SJCRH30 (cell line): ENCODE measurements at places on chromosomes 12 and 14.

DNA sequence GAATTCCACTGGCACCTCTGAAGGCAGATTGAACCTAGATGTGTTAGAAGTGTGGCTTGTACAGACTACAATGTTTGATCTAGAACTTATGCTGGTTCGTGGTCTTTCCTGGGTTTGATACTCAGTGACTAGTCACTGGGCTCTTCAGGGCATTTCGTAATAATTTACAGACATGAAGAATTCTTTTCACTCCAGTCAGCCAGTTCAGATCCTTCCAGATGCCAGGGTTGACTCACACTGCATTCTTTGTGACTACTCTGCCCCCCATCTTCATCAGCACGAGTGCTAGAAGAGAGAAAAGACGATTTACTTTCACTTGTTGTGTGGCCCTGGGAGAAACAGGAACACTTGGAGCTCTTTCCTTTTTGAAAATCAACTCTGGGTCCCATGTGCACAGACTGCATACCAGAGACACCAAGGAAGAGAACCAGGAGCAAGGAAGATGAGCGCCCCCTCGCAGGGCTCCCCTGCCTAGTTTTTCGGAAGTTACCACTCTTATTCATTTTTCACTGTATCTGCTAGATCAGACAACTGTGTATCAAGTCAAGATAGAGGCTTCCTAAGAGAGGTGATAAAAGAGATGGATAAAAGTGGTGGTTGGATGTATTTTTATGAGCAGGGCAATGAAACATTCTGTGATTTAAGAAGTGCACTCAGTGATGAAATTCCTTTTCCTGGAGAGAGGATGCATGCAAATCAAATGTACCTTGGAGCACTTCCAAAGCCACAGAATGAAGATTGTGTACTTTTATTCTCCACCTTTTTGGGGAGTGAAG, 33.5 kb upstream of the EVL start:
- peak; percentile 40 for DNase-seq

- DNase-seq: no peak
These were observed 59.9 kb downstream of the STXBP6 start for GRCh38 chr14:24990050-24990449.

- peak; percentile 15 for DNase-seq
These were observed 285.1 kb upstream of the NOS1 start for GRCh38 chr12:117646520-117646919.

GRCh38 chr12:4932576-4932975, 22.9 kb downstream of the KCNA1 start:
- DNase-seq: no peak

- no peak for DNase-seq
These were observed 94.1 kb upstream of the BMP4 start for GRCh38 chr14:54050759-54051158.

- no peak for DNase-seq
These were observed 14.0 kb upstream of the OR4Q3 start for GRCh38 chr14:19729359-19729758.

GRCh38 chr12:14454098-14454907, 88.8 kb downstream of the ATF7IP start:
- DNase-seq: peak; percentile 65

DNA sequence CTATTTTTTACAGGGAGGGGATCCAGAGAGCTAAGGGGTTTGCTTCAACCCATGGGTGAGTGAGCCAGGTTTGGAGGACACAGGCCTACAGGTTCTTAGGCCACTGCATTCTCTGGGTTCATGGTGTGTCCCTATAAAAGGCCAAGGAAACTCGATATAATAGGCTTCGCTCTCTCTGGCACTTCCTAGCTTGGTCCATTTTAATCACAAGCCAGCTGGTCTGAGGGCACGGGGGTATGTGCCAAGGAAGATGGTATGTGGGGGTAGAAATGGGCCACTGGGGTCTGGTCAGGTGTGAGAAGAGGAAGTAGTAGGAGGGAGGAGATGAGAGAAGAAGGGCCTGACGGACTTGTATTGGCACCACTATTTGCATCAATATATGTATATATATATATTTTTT, 4.9 kb downstream of the ETV6 start:
- DNase-seq: no peak

- no peak for DNase-seq
These were observed 76.6 kb downstream of the PTPRB start for GRCh38 chr12:70560671-70561070.

GRCh38 chr14:56650048-56650447, 70.5 kb downstream of the TMEM260 start:
- no peak for DNase-seq

GRCh38 chr12:2290516-2291065, 237.8 kb downstream of the CACNA1C start:
- no peak for DNase-seq

DNA sequence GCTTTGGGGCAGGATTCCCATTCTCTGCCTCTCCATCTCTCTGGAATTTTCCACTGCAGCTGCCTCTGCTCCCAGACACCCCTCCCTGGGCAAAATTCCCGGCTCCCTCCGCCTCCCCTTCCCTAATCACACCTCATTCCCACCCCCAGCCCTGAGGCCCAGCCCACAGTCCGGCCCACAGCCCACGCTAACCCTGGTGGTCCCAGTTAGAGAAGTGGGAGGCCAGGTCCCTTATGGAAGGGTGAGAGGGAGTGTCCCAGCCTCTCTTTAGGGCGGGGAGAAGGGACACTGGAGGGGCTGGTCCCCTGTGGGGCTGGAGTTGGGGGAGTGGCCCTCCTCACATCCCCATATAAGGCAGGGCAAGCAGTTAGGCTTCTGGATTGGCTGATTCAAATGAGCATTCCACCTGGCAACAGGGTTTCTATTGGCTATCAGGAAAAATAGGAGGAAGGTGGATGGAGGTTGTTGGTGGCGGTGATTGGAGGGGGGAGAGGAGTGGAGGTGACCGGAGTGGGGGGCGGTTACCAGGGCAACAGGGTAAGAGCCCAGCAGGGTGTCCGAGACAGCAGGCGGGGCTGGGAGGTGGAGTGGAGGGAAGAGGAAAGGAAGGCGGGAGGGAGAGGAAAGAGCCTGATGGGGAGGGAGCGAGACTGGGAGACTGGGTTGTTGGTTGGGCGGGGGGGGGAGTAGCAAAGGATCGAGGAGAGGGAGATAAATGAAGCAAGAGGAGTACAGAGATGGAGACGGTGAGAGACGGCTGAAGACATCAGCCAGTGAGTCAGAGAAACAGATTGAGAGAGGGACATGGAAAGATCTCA, 1.9 kb upstream of the PTMS start:
- DNase-seq: peak; percentile 99

DNA sequence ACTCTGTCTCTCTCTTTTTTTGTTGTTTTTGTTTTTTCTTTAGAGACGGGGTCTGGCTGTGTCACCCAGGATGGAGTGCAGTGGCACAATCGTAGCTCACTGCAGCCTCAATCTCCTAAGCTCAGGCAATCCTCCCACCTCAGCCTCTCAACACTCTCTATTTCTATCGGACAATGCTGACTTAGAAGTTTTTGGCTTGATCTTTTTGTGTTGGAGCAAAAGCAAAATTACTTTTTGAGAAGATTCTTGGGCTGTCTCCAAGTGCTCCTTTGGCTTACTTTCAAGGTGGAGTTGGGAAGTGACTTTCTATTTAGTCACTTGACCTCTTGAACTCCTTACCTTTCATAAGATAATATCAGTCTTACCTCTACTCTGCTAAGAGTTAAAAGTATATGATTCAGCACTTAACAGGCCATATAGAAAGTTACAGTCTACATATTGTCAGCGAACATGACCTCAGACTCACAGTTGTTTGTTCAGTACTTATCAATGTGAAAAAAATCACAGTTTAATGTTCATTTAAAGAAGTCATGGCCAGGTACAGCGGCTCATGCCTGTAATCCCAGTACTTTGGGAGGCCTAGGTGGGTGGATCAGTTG, 15.4 kb upstream of the MIA2 start:
- no peak for DNase-seq

- peak; percentile 28 for DNase-seq
These were observed 1133.0 kb downstream of the VRK1 start for GRCh38 chr14:97930166-97930565.

DNA sequence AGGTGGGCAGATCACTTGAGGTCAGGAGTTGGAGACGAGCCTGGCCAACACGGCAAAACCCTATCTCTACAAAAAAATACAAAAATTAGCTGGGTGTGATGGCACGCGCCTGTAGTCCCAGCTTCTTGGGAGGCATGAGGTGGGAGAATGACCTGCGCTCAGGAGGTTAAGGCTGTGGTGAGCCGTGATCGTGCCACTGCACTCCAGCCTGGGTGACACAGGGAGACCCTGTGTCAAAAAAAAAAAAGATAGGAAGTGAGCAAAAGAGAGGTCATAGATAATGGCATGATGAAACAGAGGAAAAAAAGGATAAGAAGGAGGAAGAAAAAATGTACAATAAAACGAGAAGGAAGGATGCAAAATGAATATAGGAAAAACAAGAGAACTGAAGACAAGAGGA, 159.5 kb downstream of the ETV6 start:
- DNase-seq: no peak

GRCh38 chr12:2633825-2634200, 161.0 kb upstream of the FKBP4 start:
- DNase-seq: no peak

GRCh38 chr12:83040339-83040738, 353.6 kb downstream of the TMTC2 start:
- DNase-seq: no peak

DNA sequence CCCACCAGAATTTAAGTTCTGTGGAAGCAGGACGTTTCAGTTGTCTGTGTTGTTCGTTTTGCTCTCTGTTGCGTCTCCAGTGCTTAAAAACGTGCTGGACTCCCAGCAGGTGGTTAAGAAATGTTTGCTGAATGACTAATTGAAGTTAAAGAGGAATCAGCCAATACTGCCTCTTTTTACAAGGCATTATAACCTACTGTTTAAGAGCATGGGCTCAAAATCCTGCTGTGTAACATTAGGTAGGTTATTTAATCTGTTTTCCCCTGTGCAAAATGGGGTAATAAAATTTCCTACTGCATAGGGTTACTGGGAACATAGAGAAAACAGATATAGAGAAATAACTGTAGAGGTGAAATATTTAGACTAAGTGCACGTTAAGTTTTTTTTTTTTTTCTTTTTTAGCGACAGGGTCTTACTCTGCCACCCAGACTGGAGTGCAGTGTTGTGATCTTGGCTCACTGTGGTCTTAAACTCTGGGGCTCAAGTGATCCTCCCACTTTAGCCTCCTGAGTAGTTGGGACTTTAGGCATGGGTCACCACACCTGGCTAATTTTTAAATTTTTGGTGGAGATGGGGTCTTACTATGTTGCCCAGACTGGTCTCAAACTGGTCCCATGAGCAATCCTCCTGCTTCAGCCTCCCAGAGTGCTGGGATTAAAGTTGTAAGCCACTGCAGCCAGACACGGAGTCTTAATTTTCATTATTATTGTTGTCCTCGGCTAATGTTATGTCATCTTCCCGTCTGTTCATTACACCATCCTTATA, 139.4 kb upstream of the PRICKLE1 start:
- DNase-seq: no peak

DNA sequence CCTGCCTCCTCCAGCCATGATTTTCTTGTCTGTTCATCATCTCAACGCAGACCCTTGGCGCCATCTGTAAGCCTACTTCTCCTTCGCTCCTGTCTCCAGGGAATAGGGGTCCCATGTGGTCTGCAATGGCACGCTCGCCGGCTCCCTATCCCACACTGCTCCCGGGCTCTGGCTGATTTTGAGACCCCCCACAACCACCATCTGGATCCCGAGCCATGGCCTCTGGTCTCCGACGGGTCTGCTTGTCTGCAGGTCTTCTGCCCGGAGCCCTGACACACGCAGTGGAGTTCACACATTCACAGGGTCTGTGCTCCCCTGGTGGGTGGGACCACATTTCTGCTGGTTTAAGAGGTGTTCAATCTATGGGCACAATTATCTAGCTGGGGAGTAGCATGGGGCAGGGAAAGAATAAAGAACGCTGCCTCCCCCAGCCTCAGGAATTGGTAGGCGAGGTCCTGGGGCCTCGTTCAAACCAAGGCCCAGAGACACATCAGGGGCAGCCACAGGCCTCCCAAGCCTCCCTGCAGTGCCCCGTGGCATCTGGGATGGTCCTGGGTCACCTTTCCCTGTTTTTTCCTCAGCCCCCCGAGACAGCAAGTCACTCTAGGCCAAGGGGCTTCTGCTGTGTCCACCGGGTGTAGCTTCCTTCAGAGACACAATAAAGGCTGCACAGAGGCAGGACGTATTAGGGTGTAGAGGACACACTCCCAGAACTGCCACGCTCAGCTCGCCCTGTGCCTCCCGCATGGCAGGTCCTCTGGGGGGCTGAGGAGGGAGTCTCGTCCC, 21.5 kb downstream of the FZD10 start:
- no peak for DNase-seq

- DNase-seq: no peak
These were observed 1.0 kb upstream of the ATG14 start for GRCh38 chr14:55412676-55413075.
